Ovary (tissue), 10 donors: ENCODE measurements at places on chromosomes 3 and 15.

- DNase-seq, result no peak
These were observed 308.1 kb upstream of the COL8A1 start for GRCh38 chr3:99330281-99330680.

- DNase-seq, result no peak
These were observed 65.9 kb downstream of the PGPEP1L start for GRCh38 chr15:98941595-98942255.

GRCh38 chr15:25670025-25670554, 193.0 kb downstream of the ATP10A start:
- DNase-seq, result peak; percentile 54

DNA sequence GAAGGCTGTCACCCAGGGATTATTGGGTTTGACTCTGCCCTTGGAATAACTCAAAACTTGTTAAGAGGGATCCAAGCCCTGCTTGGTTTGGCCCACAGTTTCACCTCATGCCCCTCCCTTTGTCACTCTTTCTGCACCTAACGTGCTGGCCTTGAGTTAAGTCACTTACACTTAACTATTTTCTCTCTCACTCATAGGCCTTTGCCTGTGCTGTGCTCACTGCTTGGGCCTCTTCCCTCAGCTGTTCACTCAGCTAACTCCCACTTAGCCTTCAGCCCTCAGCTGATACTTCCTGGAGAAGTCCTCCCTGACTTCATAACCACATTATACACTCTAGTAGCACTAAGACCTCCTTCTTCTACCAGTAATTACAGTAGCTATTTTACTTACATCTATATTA, 133.3 kb downstream of the CMSS1 start:
- DNase-seq, result no peak
